ENCODE measurements at places on chromosomes 6 and 20.
A peak's percentile ranks its signal among the peaks of the same experiment; 100 is the strongest.

DNA sequence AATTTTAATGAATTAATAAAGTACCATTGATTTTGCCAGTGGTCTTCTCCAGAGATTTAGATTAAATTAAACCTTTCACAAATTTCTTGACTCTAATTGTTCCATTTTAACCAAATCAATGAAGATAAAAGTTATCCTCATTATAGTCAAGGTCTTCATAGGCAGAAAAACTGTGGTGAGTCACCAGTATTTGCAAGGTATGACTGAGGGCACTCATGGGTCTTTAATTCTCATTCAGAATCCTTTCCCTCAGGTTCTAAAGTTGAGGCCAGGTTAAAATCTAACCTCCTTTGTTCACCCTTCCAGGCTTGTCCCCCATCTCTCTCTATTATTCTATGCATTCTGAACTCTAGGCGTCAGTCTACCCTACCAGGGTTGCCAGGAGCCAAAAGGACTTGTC, 93.9 kb downstream of the JAG1 start:
- ATAC-seq, result no peak

DNA sequence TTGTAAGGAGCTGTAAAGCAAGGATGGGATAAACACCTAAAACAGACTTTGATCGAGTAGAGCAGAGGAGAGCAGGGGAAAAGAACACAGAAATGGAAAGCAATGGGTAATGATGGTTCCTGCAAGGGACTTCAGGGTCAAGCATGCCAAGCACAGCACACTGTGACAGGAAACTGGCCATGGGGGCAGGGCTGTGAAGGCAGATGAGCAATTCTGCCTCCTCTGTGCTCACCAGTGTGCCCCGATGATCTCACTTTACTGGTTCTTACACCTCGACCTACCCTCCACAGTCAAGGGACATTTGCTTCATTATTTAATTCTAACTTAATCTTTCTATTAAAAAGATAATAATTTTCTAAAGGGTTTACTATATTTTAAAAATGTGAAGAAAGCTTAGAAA, 21.6 kb upstream of the MYB start:
- ATAC-seq, result no peak

GRCh38 chr6:166729658-166730057, 102.6 kb upstream of the RPS6KA2 start:
- ATAC-seq, result no peak

DNA sequence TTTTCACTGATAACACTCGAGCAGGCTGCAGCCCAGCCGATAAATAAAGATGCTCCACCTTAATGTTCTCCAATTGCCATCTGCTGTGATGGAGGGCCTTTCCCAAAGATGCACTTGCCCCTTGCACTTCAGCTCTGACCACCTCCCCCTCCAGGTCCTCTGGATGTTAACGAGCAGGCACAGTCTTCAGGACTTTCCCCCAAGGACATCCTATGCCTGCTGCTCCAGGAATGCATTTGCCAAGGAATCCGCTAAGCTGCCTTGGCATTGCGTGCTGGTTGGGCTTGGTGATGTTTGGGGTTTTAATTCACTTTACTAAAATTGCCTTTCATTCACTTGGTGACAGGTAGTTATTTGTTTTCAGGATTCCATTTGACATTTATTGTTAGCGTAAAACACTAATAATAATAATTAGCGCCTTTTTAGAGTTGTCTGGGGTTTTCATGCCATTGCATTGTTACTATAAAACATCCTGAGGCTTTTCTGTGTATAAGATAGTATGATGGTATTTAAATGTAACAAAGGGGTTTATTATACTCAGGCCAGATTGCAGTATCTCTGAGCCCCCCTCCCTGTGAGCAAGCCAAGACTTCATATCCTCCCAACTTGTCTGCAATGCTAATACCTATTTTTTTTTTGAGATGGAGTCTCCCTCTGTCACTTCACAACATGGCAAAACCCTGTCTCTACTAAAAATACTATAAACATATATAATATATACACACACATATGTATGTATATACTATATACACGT, 66.7 kb upstream of the TSHZ2 start:
- peak; percentile 25 for ATAC-seq

- ATAC-seq, result peak; percentile 20
Observed at GRCh38 chr6:46652232-46652602, 401 bp downstream of the CYP39A1 start.

DNA sequence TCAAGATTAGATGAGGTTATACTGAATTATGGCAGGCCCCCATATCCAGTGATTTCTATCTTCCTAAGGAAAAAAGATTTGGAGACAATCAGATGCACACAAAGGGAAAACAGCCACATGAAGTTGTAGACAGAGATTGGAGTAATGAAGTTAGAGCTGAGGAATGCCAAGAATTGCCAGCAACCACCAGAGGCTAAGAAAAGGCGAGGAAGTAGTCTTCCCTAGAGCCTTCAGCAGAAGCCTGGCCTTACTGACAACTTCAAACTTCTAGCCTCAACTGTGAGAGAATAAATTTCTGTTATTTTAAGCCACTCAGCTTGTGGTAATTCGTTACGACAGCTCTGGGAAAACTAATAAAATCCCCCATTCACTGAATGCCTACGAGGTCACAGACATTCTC, 473.9 kb downstream of the COL12A1 start:
- ATAC-seq, result no peak

Data from motor neuron (in vitro differentiated cells).